COLO829 (cell line): ENCODE measurements at places on chromosomes 3 and 15.

GRCh38 chr15:56367156-56367555 is 1.9 kb downstream of the TEX9 start:
- DNase-seq, result no peak

- DNase-seq, result no peak
Measured at GRCh38 chr3:170867143-170867937, 2.7 kb downstream of the RPL22L1 start.

GRCh38 chr3:141434255-141434654 is 52.6 kb upstream of the RASA2 start:
- no peak for DNase-seq

DNA sequence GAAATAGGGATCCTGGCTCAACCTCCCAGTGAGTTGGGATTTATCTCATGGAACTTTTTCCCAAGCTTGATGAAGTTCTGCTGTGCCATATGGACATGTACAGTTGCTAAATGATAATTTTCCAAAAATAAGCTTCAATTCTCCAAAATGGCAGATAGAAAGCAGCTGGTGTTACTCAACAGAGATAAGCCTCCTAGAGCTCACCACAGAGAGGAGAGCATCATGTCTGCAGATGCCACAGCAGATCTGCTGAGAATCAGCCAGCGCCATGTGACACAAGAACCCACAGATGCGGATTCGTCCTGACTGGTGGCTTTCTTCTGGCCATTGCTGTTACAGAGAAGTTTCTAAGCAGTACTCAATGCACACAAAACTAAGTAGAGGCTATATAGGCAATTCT is 50.6 kb downstream of the AGTR1 start:
- no peak for DNase-seq

DNA sequence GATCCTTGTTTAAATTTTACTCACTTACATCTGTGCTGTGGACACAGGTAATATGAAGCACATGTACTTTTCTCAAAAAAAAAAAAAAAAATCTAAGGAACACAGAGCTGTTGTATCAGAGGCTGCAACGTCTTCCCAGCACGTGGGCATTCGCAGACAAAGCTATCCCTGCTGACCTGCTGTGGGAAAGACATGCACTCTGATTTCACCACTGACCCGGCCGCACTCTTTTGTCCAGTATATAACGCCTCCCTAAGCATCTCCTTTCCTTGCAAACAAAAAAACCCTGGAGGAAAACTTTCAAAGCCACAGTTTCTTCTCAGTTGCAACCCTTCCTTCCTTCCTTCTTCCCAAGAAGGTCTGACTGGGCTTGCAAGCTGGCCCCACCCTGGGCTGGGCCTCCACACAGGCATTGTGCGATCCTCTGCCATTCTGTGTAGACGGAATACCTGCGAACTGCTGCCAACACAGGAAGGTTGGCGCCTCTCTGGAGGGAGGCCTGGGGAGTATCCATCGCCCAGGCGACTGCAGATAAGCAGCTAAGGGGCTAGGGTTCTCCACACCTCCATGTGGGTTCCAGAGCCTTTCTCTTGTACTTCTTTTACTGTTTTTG is 50.8 kb downstream of the SLC12A8 start:
- DNase-seq, result no peak

DNA sequence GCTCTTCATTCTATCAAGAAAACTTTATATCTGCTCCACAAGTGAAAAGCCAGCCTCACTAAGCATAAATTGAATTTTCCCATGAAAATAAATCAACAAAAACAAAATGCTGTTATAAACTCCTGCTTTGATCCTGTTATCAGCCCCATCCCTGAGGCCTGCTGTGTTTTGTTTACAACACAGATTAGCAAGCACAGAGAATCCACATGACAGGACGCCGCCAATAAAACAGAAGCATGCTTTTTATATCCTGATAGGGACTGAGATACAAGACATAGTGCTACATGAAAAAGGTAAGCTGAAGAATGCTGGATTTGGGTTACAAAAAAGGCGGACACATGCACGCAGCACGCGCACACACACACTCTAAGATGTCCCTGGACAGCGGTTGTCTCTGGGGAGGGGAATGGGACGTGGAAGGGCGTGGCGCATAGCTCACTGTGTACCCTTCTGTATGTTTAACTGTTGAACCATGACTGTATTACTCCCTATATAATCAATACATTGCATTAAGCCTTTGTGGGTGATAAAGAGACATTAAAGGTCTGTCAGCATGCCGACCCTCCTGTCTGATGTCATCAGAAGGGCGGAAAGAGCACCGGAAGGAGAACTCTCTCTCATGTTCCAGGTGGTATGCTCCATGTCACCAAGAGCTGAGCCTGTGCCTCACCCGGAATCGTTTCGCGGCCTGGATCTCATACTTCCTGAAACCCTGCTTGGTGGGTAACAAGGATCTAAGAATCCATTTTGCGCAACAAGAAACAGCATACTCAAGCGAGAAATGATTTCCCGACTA is 93.9 kb downstream of the IQSEC1 start:
- DNase-seq, result no peak

- no peak for DNase-seq
Measured at GRCh38 chr3:14337828-14338227, 64.6 kb upstream of the SLC6A6 start.

DNA sequence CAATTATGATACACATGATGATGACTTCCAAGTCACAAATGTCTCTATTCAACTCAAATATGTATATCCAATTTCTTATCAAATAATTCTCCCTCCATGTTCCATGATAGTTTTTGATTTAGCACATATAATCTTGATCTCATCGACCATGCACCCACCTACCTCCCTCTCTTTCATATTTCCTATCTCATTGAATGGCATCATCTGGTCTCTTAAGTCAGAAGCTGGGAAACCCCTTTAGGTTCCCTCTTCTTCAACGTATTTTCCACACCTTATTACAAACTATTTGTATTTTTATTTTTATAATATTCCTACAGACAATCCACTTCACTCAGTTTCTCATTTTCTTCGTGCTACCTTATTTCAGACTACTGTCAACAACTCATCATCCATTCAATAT is 56.9 kb upstream of the DPH6 start:
- no peak for DNase-seq

- no peak for DNase-seq
Measured at GRCh38 chr15:39497759-39498565, 82.9 kb upstream of the THBS1 start.

DNA sequence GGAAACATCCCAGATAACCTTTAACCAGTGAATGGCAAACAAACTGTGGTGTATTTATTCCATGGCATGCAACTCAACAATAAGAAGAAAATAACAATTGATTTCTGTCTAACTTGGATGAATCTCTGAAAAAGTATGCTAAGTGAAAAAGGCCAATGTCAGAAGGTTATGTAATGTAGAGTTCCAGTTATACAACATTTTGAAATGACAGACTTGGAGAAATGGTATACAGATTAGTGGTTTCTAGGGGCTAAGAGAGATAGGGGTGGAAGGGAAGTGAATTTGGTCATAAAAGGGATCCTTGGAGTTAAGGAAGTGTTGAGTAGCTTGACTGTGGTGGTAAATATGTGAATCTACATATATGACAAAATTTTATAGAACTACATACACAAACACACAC is 269.4 kb upstream of the SUCLG2 start:
- no peak for DNase-seq

DNA sequence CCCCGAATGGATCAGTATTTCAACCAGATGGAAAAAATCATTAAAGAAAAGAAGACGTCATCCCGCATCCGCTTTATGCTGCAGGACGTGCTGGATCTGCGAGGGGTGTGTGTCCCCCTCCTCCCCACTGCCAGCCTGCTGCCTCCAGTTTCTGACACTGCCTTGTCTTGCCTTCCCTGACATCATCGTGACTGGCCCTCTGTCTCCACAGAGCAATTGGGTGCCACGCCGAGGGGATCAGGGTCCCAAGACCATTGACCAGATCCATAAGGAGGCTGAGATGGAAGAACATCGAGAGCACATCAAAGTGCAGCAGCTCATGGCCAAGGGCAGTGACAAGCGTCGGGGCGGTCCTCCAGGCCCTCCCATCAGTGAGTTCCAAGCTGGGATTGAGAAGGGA is 10.9 kb downstream of the EIF4G1 start:
- DNase-seq, result no peak

DNA sequence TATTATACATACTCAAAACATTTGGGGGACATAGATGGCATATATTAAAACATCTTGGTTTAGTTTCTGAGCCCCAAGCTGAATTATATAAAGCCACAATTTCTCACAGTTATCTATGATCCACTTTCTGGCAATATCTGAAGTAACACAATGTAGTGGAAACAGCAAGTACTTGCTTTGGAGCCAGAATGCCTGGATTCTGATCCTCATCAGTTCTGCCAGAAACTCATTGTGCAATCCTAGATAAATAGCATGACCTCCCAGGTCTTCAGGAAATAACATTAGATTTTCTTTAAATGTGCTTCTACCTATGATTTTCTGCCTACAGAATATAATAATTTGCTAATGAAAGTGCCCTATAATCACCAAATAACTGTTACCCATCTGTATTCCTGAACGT is 544.9 kb downstream of the NAALADL2 start:
- no peak for DNase-seq

DNA sequence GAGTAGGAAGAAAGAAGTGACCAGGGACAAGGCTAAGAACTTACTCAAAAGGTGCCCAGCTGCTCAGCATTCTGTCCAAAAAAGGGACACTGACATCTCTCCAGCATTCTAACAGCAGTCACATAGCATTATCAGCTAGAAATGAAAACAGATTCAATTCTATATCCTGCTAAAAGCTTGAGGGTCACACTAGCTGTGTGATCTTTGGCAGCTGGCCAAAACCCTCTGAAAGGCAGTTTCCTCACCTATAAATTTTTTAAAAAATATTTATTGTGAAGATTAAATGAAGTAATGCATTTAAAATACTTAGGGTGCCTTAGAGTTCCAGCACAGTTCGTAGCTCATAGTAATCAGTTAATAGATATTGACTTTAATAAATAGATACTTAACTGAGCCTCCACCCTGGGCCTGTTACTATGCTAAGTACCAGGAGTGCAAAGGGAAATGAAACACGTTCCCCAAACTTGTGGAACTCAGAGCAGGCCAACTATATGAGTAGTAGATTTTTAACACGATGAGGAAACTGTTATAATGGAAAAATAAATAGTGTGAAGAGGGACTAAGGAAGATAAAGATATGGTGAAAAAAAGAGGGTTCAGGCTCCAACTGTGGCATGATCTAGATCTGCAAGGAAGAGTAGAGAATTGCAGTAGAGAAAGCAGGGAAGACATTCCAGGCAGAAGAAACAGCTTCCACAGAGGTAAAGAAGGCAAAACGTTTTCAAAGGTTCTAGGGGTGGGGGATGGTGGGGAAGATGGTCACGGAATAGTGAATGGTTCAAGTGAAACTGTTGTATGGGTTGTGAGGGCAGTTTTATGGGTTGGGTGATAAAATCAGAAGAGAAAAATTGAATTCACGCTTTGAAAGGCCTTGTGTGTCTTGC is 11.4 kb downstream of the CD86 start:
- DNase-seq, result no peak

DNA sequence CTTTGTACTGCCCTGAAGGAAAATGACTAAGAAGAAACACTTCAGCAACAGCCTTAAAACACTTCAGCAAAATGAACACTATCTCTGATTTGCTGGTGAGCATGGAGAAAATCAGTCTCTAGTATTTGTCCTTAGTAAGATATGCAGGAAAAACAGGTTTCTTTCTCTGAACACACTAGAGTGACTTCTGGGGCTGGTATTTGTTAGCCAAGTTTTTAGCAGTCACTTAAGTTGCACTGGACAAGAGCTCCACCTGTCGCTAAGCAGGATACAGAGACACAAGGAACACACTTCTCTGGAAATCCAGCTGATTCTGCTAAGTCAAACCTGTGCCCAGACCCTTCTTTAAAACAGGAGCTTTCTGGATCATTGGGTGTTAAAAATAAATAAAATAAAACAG is 65.3 kb downstream of the CHAC1 start:
- DNase-seq, result no peak

DNA sequence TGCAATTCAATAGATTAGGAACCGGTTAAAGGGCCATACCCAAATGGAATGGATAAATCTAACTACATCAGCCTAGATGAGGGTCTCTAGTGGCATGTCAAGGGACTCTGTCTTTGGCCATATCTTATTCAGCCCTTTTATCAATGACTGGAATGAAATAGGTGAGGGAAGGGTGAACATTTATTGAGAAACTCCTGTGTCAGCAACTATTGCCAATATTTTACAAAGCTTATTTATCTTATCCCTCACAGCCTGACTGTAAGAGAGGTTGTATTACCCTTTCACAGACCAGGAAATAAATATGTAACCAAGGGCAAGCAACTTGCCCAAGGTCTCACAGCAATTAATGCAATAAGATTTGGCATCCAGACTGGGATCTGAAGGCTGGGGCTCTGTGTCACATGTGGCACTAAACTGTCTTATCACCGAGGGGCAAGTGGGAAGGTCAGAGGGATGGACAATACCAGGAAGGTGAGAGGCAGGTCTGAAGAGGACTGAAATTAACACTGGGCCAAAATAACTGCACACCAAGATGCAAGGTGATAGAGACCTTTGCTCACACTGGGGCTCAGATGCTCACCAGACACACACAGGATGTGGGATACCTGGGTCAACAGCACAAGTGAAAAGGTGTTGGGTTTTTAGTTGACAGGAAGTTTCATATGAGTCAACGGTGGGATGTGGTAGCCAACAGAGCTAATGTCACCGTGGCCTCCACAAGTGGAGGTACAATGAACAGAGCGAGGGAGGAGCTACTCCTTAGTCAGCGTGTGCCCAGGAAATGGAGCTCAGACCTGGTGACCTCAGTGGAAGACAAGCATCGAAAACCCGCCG is 261.3 kb downstream of the RPLP1 start:
- DNase-seq, result no peak

GRCh38 chr3:110248666-110249065 is 823.0 kb upstream of the NECTIN3 start:
- DNase-seq, result no peak

- DNase-seq, result no peak
Measured at GRCh38 chr3:18008706-18009368, 266.4 kb upstream of the TBC1D5 start.

- no peak for DNase-seq
Measured at GRCh38 chr3:10309736-10310135, 11.2 kb downstream of the SEC13 start.

GRCh38 chr3:61674596-61674995 is 113.2 kb downstream of the PTPRG start:
- no peak for DNase-seq

- no peak for DNase-seq
Measured at GRCh38 chr3:64228110-64228509, 2.8 kb upstream of the PRICKLE2 start.
